T-helper 9 cell (primary cell): ENCODE measurements at places on chromosomes 16 and 17.

GRCh38 chr16:12545297-12545610, 258.4 kb downstream of the CPPED1 start:
- no peak for DNase-seq

DNA sequence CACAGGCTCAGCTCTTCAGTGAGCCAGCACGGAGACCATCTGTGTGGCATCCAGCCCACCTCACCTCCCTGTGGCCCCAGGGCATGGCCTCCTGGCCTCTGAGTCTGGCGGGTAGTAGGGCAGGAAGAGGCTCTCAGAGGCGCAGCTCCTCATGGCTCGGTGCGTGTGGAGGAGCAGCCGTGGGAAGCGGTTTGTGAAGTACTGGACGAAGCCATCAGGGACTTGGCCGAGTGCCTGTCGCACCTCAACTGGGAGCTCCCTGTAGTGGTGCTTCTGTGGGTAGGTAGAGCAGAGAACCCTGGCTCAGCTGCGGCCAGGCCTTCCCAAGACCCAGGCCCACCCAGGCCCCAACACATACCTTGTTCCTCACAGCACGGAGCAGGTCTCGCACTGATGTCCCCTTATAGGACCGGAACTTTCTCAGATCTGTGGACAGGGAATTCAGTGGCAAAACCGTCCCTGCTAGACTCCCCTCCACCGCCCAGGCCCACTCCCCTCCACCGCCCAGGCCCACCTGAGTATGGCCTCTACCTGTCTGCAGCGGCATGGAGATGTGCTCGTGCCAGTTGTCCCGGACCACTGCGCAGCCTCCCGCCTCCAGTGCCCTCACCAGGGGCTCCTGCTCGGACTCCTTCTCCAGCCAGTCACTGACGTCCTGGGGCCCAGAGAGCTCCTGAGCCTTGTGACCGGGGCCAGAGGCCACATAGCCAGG, 12.2 kb downstream of the PLK1 start:
- no peak for DNase-seq

DNA sequence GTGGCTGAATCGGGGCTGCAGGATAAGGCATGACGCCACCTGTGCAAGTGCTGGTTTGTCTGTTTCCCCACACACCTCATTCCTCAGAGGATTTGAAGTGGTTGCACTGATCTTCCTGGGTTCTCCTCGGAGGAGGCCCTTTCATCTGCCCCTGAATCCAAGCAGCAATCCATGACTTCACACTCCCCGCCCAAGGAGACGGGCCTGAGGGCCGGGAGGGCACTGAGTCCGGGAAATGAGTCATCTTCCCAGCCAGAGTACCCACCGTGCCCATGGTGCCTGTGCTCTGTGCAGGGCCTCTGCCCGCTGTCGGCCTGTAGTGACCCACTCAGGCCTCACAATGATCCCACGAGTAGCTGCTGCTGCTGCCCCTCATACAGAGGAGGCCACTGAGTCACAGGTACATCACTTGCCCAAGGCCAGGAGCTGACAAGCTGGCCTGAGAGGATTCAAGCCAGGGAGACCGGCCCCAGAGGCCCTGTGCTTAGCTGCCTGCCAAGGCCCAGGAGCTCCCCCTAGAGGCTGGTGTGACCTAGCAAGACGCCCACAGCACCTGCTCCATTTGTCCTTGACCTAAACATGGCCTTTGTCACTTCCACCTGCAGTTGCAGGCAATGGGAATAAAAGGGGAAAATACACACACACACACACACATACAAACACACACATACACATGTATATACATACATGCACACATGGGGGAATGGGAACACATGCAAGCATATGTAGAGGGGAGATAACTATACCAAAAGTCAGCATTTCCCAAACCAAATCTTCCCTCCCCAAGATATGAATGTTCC, 240.0 kb downstream of the C16orf95 start:
- DNase-seq, result no peak

DNA sequence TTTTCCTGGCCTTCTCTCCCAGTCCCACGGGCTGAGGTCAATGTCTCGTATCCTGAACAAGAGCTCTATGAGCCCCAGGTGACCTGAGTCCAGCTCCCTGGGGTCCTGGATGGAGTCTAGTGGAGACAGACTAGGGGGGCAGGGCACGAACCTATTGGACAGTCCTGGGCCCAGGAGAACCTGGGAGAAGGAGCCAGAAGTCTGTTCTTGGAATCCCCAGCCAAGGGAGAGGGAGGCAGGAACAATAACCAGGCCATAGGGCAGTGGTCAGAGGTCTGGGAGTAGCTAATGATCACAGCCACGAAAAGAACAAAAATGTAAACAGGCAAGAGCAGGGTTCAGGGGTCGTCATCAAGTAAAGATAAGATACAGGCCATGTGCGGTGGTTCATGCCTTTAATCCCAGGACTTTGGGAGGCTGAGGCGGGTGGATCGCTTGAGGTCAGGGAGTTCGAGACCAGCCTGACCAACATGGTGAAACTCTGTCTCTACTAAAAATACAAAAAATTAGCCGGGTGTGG, 60.8 kb downstream of the COPRS start:
- no peak for DNase-seq

GRCh38 chr17:17921192-17922069, 50.8 kb downstream of the TOM1L2 start:
- DNase-seq, result no peak

DNA sequence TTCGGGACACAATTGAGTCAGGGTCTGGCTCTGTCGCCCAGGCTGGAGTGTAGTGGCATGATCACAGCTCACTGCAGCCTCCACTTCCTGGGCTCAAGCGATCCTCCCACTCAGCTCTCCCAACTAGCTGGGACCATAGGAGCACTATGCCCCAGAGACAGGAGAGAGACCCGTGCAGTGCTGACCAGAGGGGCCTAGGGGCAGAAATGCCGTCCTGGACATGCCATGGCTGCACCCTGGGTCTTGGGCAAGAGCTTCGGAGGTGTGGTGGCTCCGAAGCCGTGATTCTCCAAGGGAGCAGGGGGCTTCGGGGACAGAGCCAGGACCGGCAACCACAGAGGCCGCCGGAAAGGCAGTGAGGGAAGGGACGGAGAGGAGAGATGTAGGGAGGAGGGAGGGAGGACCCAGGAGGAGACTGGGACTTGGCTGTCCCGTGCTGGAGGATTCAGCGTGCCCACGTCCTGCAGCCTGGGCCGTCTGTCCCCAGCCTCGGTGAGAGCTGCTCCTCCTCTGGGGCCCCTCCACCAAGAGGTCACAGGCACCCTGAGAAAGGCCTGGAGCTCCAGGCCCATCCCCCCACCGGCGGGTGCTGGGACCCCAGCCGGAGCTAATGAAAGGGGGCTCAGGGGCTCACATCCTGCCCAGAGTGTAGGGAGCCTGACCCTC, 21.9 kb downstream of the TPSD1 start:
- DNase-seq, result no peak

DNA sequence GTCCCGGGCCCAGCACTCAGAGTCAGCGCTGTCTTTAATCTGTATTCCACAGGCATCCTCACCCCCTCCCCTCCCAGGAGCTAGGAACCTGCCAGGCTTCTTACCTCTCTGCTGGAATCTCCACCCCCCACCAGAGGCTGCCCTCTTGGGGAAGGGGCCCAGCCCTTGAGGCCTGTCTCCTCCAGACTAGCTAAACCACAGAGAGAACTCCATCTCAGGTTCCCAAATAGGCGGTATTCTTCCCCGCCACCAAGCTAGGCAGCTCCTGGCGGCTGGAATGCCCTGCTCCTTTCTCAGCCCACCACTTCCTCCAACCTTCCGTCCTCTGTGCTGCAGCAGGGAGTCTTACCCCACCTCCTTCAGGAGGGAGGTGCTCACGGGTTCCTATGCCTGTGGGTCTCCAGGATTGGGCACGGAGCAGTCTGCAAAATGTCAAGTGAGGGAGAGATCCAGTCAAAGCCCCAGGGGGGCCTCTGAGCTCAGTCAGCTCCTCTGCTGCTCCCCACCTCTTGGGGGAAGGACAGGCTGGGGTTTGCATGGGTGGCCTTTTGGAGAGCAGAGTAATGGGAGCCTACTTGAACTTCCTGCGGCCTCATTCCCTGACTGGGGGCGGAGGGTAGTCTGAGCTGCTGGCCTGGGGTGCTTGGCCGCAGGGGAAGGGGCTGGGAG, 55.7 kb downstream of the SREBF1 start:
- DNase-seq, result no peak

GRCh38 chr16:84088695-84089395, 27.9 kb downstream of the MBTPS1 start:
- peak; percentile 12 for DNase-seq

- no peak for DNase-seq
Measured at GRCh38 chr16:49972961-49973360, 52.1 kb upstream of the CNEP1R1 start.

GRCh38 chr17:32992321-32993033, 830 bp downstream of the SPACA3 start:
- DNase-seq, result no peak

DNA sequence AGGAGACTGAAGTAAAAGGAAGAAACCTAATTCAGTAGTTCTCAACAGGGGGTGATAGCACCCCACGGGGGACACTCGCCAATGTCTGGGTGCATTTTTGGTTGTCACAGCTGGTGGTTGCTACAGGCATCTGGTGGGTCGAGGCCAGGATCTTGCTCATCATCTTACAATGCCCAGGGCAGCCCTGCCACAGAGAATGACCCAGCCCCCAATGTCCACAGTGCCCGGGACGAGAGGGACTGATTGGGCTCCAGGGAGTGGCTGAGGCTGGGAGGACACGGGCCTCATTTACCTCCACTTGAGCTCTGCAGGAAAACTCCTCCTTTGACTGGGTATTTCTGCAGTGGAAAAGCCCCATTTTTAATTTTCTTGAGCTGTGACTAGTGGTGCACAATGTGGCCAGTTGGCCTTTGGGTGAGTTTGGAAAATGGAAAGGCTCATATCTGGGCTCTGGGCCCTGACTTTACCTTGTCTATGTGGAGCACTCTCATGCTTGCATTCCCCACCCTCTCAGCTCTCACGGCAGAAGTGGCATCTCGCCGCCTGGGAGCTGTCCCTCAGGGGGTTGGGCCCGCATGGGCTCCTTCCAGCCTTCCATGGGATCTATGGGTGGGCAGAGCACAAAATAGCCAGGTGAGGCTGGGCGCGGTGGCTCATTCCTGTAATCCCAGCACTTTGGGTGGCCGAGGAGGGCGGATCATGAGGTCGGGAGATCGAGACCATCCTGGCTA, 37.7 kb upstream of the IRF8 start:
- no peak for DNase-seq

- DNase-seq, result no peak
Measured at GRCh38 chr17:82710499-82711232, 5.8 kb upstream of the FN3KRP start.

GRCh38 chr17:41718287-41718645, 6.1 kb downstream of the GAST start:
- no peak for DNase-seq

DNA sequence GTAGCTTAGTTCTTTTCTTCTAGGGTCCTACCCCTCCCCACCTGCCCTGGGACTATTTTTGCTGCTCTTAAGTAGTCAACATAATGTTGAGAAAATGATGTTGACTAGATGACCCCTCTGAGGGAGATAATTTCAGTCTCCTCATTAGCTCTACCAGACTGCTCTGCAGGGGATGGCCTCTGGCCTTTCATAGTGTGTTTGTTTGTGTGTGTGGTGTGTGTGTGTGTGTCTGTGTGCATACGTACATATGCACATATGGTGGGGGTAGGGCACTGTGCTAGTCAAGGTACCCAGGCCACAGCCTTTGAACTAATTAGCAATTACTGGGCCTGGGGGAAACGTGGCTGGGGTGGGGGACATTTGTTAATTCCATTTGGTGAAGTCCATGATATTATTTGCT, 254.0 kb downstream of the SHISA9 start:
- no peak for DNase-seq
